Right lung (tissue), 10 donors: ENCODE measurements at places on chromosomes 2 and 18. TPM values are rescaled to one million over a fixed set of nuclear protein-coding genes. Genes with fewer than 3 reads are reported as not detected.

The POTEJ gene
- not detected for polyA plus RNA-seq

The MOCOS gene
- 1.1 TPM for polyA plus RNA-seq

The SNED1 gene
- polyA plus RNA-seq: 60.3 TPM

The ARHGAP28 gene
- polyA plus RNA-seq: 178 TPM

GRCh38 chr2:6800553-6800952 is 65.2 kb downstream of the CMPK2 start:
- no peak for DNase-seq

DNA sequence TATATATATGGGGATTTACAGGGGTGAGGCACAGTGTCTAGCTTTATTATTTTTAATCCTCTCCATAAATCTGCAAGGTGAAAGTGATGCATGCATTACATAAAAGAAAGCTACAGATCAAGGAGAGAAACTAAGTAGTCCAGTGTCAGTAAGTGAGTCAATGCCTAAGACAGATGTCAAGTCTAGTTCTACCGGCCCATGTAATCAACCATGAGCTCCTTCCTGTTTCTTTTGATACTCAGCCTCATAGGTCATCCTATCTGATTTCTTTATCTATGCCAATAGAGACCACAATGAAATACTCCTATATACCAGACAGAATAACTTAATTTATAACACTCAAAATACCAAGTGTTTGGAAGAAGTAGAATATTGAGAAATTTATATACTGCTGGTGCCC is 20.2 kb upstream of the GYPC start:
- no peak for DNase-seq

- no peak for DNase-seq
Observed at GRCh38 chr2:235539773-235540172, 45.9 kb downstream of the AGAP1 start.

DNA sequence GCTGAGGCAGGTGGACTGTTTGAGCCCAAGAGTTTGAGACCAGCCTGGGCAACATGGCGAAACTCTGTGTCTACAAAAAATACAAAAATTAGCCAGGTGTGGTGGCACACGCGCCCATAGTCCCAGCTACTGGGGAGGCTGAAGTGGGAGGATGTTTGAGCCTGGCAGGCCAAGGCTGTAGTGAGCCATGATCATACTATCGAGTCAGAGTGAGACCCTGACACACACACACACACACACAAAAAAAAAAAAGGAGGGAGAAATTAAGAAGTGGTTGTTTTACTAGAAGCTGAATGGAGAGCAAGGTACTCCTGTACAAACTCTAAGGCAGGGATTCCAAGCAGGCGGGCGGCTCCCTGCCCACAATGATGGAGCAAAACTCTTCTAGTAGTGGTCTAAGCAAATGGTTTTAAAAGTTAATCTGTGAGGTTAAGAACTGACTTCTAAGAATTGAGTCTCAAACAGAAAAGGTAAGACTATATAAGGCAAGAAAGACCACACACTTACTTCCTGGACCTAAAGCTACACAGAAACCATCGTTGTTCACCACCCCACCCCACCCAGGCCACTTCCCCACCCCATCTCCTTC is 2.6 kb downstream of the ANKRD44 start:
- DNase-seq: no peak

GRCh38 chr2:150480971-150481830 is 6.3 kb downstream of the RND3 start:
- no peak for DNase-seq

GRCh38 chr2:173136599-173136998 is 61.0 kb downstream of the MAP3K20 start:
- no peak for DNase-seq

GRCh38 chr2:60529136-60529784 is 24.2 kb downstream of the BCL11A start:
- no peak for DNase-seq

GRCh38 chr2:219453671-219454590 is 19.3 kb downstream of the SPEG start:
- DNase-seq: no peak

DNA sequence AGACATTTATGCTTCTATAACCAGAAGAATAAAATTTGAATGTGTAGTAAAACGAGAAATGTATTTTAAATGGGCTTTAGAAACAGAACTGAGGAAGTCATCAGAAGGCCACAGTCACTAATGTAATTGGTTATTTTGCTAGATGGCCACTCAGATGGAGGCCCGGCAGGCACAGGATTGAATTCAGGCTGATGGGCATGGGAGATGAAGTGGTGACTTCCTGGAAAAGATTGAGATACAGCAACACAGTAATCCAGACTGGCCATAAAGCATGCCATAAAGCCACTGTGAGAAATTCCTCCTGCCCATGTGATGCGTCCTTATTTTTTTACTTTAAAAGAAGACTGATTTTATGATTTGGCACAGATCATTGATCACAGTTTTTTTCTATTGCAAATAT is 297.7 kb downstream of the ICOS start:
- DNase-seq: no peak

DNA sequence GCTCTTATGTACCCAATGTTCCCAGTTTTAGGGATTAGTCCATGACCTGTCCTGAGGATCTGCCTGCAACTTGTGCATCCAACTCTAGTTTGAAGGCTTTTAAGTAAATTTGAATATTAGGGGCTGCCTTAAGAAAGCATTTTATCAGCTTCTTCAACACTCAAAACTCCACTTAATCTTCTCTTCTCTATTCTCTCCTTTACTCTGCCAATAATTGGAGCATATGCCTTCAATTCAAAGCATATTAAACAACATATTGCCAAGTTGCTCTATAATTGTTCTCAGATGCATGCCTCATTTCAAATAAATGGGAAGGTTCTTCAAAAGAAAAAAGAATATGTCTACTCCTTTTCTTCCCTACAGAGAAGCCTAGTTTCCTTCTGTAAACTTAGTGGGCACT is 84.8 kb upstream of the NCKAP5 start:
- no peak for DNase-seq

DNA sequence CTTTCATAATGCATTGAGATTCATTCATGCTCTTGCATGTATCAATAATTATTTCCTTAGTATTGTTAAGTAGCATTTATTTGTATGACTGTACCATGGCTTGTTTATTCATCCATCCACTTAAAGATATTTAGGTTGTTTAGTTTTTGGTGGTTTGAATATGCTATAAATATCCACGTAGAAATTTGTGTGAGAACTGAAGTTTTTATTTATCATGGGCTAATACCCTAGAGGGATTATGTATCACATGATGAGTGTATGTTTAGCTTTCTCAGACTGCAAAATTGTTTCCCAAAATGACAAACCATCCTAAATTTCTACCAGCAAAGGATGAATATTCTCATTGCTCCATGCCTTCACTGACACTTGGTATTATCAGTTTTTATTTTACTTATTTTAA is 55.2 kb downstream of the CSRNP3 start:
- no peak for DNase-seq

DNA sequence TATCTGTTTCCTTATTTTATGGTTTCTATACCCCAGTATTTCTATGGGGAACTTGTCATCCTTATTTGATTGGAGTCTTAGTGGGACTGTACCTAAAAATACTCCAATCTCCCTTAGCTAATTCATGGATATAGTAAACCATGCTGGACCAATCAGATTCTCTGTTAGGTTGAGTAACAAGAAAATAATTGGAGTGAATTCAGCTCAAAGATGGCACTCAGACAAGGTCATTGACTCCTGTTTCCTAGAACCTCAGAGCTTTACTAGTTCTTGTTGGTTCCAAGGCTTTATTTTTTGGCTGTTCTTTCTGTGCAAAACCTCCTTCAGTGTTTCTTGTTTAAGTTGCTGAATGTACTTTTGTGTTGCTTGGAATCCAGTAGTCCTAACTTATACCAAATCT is 31.9 kb upstream of the CPS1 start:
- DNase-seq: no peak

DNA sequence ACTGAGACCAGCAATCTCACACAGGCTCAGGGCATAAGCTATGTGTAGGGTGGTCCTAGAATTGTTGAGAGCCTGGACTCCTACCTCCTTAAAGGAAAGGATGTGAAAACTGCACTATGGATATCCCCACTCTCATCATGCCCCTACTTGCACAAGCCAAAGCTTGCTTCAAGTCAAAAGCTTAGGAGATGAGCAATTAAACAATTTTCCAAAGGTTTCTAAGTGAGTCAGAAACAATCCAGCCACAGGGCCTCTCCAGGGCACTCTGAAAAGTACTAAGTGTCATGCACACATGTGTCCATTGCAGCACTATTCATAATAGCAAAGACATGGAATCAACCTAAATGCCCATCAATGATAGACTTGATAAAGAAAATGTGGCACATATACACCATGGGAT is 215.4 kb downstream of the AFF3 start:
- no peak for DNase-seq

DNA sequence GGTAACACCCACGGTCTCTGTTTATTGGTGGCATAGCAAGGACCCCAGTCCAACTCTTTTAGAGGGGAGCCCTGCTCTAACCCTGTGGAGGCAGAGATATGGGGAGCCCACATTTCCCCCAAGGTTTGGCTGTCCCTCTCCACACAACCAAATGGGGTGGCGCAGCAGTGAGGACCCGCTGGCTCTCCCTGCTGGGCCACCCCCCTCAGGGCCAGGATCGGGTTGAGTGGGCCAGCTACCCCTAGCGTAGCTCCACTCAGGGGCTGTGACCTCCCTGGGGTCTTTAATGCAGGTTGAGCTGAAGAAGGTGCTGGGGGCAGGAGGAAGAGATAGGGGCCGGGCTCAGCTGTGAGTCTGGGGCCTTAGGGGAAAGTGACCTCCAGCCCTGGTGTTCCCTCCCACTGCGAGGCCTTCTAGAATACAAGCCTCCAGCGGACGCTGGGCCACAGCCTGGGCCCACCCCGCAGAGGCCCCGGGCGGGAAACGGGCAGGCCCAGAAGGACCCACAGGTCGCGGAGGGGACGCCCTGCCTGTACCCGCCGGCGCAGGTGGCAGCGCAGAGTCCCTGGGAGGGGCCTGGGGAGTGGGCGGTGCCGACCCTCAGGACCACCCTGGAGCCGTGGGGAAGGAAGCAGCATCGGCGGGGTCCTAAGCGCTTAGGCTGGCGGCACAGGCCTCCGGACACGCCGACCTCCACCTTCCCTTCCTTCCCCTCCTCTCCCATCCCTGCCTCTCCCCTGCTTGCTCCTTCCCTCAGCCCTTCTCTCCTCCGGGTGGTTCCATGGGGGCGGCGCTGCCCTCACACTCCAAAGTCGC is 9.6 kb downstream of the CROCC2 start:
- DNase-seq: no peak

GRCh38 chr2:159545085-159545484 is 71.3 kb downstream of the BAZ2B start:
- no peak for DNase-seq
